SK-N-MC (cell line): ENCODE measurements at places on chromosomes 12 and 14.

DNA sequence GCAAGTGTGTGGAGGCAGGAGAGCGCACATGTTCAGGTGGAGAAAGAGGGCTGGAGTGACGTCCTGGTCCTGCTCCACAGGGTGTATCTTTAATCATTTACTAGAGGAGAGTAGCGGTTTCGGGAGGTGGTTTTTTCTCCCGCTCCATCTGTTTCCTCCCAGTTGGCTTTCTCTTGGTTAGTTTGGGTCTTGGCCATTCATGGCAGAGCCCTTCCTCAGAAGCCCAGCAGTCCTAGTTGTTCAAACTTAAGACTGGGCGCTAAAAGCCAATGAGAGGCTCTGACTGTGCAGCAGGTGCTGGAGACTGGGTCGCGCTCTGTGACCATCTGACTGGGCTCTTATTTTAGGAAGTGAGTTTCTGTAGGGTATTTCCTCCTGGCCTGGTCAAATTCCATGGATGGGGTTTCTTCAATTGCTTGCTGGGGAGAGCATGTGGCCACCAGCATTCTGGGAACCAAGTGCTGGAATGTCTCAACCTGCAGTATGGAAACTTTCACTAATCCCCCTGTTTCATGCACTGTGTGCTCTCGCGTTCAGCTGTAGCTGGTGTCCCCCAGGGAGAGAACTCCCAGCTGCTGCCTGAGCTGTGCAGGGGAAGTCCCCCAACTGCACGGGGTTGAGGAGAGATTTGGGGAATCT, 27.4 kb upstream of the TSPAN9 start:
- no peak for DNase-seq

DNA sequence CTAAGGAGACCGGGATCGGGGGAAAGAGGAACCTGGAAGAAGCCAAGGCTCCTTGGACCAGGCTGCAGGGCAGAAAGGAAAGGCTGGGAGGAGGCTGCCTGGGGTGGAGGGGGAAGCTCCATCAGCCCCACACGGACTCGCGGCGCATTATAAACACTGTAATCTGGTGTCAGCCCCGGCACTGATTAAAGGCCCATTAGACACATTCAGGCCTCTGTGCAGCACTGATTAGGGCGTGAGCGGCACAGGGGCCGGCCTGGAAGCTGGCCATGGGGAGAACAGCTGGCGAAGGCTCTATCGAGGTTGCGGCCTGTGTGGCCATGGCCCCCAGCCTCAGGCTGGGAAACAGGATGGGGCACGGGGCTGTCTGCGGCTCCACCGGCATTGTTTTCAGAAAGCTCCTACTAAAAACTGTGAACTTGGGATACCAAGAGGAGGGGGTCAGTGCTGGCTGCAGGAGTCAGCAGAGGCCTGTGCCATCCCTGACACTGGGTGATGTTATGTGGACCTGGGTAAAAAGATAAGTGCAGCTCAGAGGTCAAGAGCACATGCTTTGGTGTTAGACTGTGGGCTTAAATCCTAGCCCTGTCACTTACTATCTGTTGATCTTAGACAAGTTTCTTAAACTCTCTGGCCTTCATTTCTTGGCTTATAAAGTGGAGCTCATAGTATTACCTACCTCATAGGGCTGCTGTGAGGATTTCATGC, 10.6 kb downstream of the ACVRL1 start:
- no peak for DNase-seq

GRCh38 chr12:91958816-91959215, 186.8 kb downstream of the BTG1 start:
- no peak for DNase-seq

- DNase-seq: no peak
These were observed 109.2 kb downstream of the KIF26A start for GRCh38 chr14:104247336-104248202.

- no peak for DNase-seq
These were observed 154.9 kb upstream of the KRR1 start for GRCh38 chr12:75666126-75666938.

DNA sequence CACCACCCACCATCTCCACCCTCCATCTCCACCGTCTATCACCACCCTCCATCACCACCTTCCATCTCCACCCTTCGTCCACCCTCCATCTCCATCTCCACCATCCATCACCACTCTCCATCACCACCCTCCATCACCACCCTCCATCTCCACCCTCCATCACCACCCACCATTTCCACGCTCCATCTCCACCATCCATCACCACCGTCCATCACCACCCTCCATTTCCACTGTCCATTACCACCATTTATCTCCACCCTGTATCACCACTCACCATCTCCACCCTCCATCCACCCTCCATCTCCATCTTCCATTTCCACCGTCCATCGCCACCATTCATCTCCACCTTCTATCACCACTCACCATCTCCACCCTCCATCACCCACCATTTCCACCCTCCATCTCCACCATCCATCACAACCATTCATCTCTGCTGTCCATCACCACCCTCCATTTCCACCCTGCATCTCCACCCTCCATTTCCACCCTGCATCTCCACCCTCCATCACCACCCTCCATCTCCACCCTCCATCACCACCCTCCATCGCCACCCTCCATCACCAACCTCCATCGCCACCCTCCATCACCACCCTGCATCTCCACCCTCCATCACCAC, 6.1 kb upstream of the CEP170B start:
- no peak for DNase-seq

GRCh38 chr14:75877292-75877691, 104.5 kb downstream of the TGFB3 start:
- DNase-seq: peak; percentile 57

GRCh38 chr12:79156846-79157463, 292.4 kb downstream of the SYT1 start:
- no peak for DNase-seq

- no peak for DNase-seq
These were observed 26.5 kb upstream of the POC1B start for GRCh38 chr12:89552376-89552775.

DNA sequence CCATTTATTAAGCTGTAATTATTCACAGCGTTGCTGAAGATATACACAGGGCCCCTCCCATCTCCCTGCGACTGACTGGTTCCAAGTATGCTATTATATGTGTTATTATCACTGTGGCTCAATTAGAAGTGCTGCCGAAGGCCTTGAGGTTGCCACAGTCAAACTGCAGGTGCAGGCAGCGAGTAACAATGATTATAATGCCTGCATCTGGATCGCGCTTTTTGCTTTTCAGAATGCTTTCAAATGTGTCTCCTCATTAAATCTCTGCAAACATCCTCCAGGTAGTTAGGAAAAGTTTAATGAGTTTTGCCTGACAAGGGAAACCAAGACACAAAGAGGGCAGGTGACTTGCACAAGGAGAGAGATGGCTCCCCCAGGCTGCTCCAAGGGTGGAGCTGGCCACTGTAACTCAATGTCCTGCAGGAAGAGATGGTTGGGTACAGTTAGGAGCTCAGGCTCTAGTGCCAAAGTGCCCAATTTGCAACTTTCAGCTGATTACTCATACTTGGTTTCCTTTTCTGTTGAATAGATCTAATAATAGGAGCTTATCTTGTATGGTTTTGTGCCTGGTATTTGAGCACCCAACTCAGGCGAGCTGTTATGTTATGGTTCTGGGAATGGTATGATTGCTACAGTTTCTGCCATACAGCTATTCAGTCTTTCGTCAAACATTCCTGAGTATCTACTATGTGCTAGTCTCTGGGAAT, 1.7 kb upstream of the SYNE3 start:
- DNase-seq: no peak

DNA sequence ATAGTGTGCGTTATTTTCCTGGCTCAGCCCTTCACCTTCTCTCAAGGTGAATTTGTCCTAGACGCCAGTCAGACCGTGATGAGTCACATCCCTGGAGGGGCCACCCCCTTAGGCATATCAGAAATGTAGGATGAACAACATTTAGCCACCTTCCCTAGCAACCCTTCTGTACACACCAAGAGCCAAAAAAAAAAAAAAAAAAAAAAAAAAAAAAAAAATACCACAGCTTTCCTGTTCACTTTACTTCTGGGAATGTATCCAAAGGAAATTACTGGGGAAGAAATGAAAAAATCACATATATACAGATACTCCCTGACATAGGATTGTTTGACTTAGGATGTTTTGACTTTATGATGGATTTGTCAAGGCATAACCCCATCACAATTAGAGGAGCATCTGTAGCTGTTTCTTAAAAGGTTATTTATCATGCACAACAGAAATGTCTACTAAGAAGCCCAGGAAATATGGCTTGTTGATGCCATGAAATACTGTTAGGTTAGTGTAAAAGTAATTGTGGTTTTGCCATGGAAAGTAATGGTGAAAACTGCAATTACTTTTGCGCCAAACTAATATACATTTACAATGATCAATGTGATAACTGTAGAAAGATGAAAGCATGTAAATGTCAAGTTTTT, 68.2 kb upstream of the BDKRB2 start:
- DNase-seq: no peak

DNA sequence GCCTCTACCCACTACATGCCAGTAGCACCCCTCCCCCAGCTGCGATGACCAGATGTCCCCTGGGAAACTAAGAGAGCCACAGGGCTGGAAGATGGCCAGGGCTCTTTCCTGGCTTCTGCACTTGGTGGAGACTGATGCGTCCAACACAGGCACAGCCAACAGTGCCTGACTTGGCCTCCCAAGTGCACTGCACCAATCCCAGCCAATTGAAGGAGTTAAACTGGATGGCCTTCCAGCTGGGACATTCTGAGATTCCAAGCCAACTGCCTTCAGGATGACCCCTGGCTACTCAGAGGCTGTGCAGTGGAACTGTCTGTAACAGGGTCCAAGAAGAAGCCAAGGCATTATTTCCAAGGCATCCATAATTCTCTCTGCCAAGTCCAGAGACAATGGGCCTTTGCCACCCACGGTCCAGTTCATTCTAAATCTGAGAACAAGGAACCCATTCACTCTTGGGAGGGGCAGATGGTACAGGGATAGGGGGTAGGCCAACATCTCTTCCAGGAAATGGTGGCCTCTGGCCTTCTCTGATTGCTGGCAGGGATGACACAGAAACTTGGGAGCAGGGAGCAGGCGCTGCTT, 35.2 kb downstream of the PRIMA1 start:
- no peak for DNase-seq

DNA sequence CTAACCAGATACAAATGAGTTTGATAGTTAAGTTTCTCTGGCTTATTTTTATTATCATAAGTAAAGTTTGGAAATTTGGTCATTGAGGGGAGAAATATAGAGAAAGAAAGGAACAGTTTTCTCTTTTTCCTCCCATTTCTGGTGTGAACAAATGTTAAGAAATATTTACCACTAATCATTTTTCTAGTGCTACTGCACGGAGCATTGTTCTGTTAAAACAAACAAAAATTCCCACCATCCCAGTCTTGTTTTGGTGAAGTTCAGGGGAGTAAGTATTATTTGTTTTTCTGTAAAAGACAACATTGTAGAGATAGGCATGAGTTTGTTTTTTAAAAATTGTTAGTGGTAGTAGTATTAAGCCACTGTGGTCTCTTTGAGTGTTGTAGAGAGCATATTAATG, 135.3 kb downstream of the FGD4 start:
- no peak for DNase-seq

DNA sequence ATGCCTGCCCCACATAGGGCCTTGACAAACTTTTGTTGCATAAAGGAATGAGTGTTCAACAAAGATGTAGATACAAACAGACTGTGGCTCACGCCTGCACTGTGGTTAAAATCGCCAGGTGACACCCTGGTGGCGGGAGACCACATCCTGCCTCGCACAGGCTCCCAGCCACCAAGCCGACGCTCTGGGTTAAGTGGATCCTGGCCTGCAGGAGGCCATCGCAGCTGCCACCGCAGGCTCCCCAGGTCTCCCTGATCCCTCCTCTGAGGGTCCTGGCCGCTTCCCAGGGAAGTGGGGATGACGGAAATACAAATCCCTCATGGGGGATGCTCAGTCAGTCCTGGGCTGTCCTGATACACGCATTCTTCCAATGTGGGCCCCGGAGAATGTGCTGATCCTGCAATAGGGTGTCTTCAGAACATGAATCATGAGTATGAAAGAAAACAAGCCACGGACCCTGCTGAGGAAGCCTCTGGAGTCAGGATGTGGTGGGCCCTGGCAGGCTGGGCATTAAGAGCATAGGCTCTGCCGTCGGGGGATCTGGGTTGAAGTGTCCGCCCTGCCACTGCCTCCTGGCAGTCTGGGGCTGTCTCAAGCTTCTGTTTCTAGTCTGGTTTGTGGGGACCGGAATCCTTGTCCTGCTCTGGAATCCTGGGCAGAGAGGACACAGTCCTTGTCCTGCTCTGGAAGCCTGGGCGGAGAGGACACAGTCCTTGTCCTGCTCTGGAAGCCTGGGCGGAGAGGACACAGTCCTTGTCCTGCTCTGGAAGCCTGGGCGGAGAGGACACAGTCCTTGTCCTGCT, 53.5 kb upstream of the BEGAIN start:
- no peak for DNase-seq

- DNase-seq: no peak
These were observed 90.1 kb downstream of the ADCK1 start for GRCh38 chr14:77889971-77890442.

DNA sequence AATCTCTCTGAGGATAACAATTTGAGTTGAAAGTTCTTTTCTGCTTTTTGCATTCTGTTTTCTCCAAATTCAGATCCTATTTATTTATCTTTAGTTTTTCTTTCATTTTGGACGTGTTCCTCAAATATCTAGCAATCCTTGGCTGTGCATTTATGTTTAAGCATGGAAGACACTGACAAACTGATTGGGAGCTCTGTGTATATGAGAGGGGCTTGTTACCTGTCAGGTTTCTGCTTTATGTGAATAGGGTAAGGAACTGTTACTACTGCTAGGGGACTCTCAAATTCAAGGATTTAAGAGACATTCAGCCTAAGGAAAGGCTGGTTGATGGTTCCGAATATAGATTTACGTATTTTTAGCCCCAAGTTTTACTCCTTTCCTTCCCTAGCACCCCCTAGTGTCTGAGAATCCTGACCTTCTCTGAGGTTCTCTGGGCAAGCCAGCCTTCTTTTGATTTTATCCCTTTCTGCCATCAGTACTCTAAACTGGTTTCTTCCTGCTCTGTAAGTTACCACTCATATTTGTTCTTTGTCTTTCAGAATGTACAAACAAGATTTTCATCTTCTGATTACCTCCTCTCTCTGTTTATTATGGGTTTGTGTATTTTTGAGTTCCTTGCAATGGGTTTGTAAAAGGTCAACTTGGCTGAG, 30.5 kb downstream of the YLPM1 start:
- no peak for DNase-seq

DNA sequence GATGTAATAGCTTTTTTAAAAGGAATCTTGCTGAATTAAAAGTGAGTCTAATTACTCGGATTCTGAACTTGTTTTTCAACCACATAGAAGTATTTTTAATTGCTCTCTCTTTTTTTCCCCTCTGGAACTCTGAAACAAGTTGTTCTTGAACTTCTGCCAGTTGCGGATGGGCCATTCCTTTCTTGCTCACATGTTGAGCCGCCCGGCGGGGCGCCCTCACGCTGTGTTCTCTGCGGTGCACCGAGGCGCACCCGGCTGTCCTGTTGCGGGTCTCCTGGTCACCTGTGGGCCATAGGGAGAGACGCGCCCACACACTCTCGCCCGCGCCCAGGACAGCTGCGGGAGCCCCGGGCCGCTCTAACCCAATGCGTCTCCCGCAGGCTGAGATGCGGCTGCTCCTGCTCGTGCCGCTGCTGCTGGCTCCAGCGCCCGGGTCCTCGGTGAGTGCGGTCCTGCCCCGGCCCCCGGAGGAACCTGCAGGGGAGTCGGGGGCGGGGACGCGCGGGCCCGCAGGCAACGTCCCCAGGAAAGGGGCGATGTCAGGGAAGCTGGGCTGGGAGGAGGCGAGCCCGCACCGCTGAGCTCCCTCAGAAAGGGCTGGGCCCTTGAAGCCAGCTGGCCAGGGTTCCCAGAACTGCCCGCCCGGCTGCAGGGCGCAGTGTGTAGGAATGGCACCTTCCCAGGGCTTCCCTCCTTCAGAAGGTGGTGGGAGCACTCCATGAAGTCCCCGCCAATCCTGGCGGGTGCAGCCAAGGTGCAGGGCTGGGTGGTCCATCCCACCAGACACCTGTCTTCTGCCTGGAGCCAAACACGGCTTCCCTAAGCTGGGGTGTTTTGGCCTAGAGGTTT, 2.3 kb downstream of the PAPLN start:
- no peak for DNase-seq
